ENCODE measurements at places on chromosomes 7 and 10.

- DNase-seq = no peak
Observed at GRCh38 chr10:34348917-34349485, 466.1 kb downstream of the PARD3 start.

- no peak for DNase-seq
Observed at GRCh38 chr10:67923551-67923950, 39.1 kb downstream of the SIRT1 start.

DNA sequence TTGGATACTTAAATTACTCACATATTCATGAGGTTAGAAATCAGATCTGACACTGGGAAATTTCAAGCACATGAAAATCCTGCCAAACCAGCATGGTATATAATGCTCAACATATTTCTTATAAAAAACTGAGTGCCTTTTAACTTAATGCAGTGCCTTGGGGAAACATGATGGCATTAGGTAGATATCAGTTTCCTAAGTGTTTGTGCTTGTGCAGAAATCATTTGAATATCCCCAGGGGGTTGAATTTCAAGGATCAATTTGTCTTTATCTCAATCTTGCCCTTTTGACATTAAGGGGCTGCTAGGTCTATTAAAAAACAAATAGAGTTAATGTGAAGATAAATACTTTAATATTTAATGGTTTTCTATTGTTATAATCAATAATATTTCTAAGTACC lies 396.3 kb downstream of the SORCS1 start:
- DNase-seq = no peak

- no peak for DNase-seq
Observed at GRCh38 chr10:89516149-89516832, 19.1 kb downstream of the SLC16A12 start.

- no peak for DNase-seq
Observed at GRCh38 chr10:132335189-132336063, 3.4 kb downstream of the LRRC27 start.

DNA sequence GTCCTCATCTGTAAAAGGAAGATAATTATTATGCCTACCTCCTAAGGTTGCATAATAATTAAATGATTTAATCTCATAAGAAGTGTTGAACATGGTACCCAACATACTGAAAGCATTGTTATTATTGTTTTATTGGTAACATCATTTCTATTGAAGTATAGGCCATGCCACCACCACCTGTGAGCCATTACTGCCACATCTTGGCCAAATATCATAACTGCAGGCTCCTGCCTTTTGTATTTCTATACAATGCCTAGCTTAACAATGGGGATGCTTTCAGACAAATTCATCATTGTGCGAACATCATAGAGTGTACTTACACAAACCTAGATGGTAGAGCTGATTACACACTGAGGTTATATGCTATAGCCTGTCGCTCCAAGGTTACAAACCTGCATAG lies 61.1 kb upstream of the NPSR1 start:
- no peak for DNase-seq

GRCh38 chr10:72276013-72276387 lies 2.3 kb downstream of the DDIT4 start:
- DNase-seq = no peak

DNA sequence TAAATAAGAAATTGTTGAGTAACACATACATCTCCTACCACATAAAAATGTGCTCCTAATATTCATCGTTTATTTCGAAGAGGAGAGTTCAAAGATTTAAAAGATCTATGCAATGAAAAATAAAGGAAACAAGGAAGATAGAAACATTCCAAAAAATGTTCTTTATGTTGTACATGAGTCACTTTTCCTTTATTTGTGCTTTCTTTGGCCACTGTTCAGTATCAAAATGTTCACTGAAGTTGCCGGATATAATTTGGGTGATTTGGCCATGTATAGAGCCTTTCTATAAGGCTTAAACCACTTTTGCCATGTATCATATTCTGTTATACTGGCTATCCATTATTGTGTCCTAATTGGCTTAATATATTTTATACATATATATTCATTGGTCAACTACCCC lies 62.9 kb upstream of the PRR15 start:
- DNase-seq = no peak

- no peak for DNase-seq
Observed at GRCh38 chr10:32308027-32308603, 38.8 kb downstream of the EPC1 start.

- DNase-seq = no peak
Observed at GRCh38 chr7:52862321-52862720, 173.1 kb upstream of the POM121L12 start.

GRCh38 chr7:27962273-27962672 lies 218.3 kb downstream of the JAZF1 start:
- no peak for DNase-seq

DNA sequence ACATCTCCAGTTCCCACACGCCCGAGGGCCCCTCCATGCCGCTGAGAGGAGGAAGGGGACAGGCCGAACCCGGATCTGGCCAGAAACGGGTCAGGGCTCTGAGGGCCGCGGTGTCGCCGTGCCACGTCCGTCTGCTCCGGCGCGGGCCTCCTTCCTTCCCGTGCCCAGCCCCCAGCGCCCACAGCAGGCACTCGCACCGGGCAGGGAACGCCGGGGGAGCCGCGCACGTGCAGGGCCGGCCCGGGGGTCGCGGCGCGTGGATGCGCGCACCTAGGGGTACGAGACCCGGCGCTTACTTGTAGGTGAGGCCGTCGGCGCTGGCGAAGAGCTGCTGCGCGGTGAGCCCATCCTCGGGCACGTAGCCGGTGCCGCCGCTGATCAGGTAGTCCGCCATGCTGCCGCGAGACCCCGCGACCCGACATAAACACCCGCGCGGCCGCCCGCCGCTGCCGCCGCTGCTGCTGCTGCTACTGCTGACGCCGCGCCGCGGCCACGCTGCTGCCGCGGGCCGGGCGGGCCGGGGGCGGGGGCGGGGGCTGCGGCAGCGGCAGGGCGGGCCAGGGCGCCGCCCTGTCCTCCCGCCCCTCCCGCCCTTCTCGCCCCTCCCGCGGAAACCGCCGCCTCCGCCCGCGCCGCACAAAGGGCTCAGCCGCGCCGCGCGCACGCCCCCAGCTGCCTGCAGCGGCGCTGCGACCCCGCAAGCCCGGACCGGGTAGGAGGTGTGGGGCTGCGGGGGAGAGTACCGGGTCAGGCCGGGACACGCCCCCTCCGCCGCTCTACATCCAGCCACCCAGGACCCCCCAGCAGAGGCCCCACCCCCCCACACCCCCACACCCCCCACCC lies 4.1 kb downstream of the IMPDH1 start:
- DNase-seq = peak; percentile 47

DNA sequence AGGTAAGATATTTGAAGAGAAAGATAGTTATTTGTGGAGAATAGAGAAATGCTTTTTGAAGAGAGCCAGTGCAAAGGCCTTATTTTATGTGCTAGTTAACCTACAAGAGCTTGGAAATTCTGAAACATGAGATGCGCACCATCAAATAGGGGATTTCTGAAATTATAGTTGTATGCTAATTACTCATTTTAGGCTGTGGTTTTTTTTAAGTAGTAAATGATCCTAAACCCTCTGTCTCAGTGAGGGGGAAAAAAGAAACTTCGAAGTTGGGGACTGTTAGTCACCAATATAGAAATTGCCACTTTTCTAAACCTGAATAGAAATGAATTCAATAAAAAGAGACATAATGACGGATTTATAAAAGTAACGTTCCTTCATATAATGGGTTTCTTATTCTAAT lies 119.3 kb upstream of the MDFIC start:
- DNase-seq = no peak

GRCh38 chr10:132651511-132652029 lies 114.0 kb downstream of the INPP5A start:
- no peak for DNase-seq

DNA sequence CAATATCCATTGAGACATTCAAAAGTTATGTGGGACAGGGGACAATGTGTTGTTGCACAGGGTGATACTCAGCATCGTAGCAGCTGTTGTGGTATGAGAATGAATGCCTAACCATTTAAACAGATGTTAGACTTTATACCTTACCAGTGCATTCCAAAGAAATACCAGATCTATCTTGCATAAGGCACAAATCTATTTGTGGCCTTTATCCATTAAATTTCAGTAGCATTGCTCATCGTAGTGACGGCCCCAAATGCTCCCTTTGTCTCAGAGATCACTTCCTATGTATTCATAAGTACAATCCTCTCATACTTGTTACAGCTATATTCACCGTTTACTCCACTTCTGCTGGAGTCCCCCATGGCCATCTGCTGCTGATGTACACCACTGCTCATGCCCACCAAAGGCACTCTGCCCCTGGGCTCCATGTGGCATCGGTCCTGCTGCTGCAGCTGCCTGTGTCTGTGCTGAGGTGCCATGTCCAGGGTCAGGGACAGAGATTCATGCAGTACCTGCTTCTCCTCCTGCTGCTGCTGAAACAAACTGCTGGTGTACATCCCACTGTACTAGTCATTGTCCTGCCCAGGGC lies 96.3 kb downstream of the CPED1 start:
- no peak for DNase-seq

DNA sequence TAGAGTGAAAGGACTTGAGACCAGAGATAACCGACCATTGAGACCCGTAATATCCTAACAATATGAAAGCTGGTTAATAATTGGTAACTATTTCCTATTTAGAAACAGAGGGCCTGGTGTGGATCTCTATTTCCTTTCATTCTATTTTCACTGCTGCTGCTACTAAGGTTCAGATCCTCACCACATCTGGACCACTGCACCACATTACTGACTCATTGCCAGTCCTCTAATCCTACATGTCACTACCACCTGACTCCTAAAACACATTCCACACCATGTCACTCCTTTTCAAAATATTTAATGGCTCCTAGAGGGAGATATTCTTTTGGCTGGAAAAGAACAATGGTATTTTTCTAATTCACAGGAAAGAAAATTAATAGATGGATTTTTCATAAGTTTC lies 6.4 kb downstream of the USP54 start:
- no peak for DNase-seq

DNA sequence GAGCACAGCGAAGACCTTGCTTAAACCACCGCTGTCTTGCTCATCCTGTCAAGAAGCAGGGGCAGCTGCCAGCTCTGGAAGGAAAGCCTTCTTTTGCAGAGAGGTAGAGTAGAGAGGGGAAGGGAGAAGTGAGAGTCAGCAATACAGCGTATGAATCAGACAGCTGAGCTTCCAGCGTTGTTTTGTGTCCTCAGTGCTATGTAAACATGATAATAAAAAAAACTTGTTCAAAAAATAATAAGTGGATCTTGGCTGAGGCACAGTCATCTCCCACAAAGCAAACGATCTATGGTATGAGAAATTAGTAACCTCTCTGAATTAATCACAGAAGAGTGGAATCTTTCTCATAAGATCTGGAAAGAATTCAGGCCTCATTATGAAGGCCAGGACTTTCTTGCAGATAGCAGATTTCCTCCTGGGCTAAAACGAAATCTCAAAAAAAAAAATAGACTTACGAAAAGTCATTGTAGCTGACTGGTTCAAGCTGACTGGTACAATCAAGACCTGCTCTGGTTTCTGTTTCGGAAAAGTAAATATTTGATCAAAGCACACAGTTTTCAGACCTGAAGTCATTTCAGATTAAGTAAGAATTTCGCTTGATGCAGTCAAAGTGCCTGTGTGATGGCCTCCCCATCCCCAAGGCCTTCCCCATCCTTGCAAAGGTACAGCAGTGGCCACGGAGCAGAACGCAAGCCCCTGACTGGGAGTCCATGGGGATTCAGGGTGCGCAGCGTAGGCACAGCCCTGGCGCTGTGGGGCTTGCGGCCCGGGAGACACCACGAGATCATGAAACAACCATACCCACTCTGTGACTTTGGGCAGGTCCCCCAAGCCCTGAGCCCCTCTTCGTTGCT lies 29.4 kb downstream of the CHST15 start:
- DNase-seq = no peak

GRCh38 chr7:16875861-16876260 lies 5.9 kb downstream of the AGR3 start:
- no peak for DNase-seq

GRCh38 chr10:125164421-125164820 lies 4.1 kb upstream of the CTBP2 start:
- DNase-seq = no peak

DNA sequence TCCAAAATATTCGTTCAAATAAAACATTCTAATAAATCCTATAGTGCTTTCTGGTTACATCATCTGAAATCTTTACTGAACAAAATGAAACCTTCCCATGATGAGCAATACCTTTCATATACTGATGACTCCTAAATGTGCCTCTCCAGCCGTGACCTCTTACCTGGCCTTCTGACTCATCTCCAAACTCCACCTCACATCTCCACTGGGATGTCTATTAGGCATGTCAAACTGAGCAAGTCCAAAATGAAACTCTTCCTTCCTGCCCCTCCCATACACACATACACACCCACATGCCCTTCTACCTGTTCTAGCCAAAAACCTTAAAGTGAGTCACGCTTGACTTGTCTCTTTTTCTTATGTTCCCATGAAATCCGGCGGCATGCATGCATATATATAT lies 22.9 kb downstream of the GSAP start:
- no peak for DNase-seq
